ENCODE measurements at places on chromosomes 6 and 20.

DNA sequence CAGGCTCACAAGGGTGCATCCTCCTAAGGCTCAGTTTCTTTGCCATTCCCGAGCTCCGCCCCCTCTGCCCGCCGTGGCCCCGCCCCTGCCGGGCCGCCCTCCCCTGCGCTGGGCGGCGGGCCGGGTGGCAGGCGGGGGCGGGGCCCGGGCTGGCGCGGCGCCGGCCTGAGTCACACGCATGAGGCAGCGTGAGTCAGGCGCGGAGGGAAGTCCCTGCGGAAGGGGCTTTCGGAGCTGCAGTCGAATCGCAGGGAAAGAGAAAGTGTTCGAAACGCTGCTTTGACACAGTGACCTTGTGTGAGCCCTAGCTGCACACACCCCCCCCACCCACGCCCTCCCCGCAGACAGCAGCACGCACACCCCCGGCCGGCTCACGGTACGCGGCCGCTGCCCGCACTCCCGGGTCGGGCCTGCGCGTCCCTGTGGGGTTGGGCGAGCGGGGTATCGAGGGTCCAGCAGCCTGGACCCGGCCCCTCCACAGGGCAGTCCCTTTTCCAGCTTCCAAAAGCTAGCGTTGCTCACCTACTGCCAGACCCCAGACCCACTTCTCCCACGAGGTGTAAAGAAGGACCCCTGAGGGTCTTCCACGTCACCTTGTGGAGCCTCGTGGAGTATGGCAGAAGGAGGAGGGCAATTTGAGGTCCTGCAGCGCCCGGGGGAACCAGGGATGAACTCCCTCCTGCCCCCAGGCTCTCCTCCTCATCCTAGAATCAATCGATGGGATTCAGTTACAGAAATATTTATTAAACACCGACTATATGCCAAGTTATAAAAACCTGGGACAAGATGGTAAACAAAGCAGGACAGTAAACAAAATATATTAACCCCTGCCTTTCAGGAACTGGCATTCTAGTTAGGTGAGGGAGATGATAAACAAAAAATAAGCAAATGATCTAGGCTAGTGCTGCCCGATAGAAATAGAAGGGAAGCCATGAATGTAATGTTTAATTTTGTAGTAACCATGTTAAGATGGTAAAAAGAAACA, 12.4 kb upstream of the HMGA1 start:
- DNase-seq, result peak; percentile 96

DNA sequence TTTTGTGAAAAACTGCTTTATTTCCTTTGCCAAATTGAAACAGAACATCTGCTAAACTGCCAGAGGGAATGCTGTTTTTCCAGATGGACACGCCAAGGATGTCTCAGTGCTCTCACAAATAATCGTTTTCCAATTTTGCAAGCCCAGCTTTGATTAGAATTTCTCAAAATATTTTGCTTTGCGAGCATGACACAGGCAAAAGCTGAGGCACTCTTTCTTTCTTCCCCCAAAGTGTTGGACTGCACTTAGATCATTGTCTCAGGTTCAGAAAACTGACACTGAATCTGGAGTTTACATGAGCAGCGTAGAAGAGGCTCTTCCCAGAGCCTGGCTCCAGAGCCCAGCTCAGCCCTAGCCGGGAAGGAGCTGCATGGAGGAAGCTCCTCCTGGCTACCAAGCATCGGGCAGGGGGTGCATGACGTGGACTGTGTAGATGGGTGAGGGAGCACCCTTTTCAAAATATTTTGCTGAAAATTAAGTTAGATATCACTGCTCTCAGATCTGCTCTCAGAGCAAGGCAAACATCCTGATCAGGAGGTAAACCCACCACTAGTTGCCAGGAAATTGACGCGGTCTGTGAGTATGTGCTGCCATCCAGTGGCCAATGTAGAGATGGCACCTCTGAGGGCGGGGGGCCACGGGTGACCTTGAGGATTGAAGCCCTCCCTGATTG, 107.5 kb downstream of the SLC22A3 start:
- DNase-seq, result peak; percentile 58

DNA sequence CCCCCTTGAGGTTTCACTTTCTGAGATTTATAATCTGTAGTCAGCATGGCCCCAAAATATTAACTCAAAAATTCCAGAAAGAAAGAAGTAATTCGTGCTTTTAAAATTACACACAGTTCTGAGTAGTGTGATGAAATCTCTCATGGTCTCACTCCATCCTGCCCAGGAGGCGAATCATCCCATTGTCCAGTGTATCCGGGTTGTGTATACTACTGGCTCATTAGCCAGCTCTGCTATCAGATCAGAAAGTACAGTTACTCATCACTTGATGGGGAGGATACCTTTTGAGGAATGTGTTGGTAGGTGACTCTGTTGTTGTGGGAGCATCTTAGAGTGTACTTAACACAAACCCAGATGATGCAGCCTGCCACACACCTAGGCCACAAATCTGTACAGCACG, 65.2 kb downstream of the CDC5L start:
- no peak for DNase-seq

DNA sequence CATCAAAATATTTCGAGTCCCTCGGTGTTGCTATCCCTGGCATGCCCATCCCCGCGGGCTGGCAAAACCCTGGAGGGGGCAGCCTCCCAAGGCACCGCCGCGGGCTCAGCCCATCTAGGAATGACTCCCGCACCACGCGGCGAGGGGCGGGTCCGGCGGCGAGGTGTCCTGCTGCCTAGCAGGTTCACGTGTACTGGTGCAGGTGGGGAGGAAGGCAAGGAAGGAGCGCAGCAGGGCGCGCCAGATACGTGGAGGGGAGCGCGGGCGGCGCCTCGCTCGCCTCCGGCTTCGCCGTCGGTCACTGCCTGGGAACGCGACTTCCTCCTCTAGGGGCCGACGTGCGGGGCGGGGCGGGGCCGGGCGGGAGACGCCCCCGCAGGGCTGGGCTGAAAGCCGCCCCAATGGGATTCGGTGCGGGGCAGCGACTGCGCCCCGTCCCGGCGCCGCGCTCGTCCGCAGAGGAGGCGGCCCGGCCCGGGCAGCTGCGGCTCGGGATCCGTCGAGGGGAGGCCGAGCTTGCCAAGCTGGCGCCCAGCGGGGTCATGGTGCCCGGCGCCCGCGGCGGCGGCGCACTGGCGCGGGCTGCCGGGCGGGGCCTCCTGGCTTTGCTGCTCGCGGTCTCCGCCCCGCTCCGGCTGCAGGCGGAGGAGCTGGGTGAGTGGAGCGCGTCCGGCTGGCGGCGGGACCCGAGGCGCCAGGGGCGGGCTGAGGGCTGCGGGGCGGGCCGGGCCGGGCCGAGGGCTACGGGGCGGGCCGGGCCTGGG, at the start of gene DCBLD1:
Gene DCBLD1 (plus strand): TSS at position 435 of the 764 bp plus-strand sequence. CDS start 108 bp downstream, at position 543.
- peak; percentile 57 for DNase-seq

DNA sequence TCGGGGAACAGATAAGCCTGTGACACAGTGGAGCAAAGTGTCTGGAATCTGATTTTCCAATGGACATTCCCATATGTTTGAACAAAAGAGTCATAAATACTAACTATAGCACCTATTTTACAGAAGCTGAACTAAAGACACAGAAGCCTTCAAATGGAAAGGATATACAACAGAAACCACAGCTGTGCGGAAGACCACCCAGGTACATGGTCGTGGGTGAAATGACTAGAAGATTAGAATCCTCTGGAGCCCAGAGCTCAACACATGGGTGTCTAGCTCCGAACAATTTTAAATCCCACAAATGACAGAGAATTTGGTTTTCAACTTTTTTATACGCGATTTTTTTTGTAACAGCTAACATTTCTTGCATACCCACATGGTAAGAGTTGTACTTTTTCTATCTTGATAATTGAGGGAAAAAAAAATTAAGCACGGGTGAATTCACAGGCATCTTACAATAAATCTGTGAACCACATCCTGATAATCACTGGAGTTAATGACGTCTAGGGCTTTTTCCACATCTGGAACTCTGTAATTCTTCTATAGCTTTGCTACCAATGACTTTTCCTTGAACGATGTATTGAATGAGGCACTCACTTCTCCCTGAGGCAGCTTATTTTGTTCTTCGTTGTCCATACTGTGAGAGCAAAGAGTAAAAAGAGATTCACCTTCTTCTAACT, 271.1 kb upstream of the AGPAT4 start:
- DNase-seq, result no peak

DNA sequence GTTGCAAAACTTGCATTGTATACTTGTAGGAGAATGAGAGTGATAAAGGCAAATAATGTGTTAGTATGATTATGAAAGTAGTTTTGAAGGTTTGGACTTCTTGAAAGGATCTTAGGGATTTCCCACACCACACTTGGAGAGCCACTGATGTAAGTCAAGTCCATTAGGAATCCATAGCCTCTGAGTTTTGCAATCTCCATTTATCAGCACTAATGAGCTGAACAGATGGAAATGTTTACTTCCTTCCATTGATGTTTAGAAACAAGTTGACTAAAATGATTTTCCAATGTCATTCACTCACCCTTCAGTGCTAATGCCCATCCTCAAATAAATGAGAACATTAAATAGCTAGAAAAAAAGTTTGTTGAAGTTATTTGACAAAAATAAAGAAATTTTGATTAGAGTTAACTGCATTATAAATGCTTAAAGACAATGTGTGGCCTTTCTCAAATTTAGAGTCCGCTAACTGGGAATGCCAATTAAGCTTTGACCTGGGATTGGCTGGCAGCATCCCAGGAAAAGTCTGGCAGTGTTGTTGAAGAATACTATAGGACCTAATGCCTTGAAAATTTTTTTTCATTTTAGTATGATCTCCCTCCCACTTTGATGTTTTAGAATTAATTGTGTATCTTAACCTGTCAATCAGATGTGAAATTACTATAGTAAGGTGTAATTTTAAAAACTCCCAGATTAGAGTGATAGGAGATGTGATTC, 68.0 kb downstream of the SLC35F1 start:
- DNase-seq, result no peak

- DNase-seq, result no peak
Measured at GRCh38 chr6:160457823-160458222, 109.6 kb downstream of the SLC22A3 start.

DNA sequence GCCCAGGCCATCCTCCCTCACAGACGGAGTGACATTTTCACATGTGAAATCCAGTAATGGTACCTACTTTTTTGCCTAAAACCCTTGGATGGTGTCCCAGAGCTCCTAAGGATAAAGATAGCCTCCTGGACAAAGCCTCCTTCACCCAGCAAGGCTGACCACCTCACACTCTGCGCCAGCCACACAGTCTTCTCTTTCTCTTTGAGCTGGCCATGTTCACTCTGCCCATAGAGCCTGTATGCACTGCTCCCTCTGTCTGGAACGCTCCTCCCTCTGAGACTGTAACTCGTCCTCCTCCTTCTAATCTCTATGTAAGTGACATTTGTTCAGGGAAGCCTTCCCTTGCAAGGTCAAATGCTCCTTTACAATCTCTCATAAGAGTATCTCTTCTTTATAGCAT, 14.6 kb downstream of the TMEM151B start:
- no peak for DNase-seq

- peak; percentile 55 for DNase-seq
Measured at GRCh38 chr20:25294459-25295385, 46.8 kb downstream of the PYGB start.

DNA sequence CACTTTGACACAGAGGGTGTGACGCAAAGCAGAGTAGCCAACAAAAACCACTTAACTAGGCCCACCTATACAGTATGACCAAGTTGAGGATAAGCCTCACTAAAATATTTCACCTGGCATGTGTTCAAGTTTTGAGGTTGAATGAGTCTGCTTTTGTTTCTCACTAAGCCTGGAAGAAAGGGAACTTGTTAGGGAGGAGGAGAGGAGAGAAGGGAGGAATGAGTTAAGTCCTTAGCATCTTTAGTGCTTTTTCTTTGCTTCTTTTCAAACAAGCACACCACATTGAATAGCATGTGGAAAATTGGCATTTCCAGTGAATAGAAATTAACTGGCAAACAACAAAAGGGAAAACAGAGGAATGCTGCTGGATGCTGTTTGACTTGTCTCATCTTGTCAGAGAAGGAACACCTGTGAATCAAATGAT, 461.9 kb downstream of the GJA1 start:
- DNase-seq, result no peak

DNA sequence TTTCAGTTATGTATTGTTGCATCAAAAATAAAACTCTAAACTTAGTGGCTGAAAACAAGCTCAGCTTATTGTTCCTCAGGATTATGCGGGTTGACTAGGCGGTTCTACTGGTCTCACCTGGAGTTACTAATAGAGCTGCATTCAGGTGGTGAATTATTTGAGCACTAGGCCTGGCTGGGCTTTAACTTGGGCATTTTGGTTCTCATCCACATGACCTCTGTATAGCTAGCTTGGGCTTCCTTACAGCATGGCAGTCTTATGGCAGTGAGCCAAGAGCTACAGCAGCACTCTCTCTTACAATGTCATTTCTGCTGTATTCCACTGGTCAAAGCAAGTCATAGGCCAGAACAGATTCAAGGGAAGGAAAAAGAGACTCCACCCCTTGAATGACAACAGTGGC, 1.6 kb downstream of the PGBD1 start:
- no peak for DNase-seq

DNA sequence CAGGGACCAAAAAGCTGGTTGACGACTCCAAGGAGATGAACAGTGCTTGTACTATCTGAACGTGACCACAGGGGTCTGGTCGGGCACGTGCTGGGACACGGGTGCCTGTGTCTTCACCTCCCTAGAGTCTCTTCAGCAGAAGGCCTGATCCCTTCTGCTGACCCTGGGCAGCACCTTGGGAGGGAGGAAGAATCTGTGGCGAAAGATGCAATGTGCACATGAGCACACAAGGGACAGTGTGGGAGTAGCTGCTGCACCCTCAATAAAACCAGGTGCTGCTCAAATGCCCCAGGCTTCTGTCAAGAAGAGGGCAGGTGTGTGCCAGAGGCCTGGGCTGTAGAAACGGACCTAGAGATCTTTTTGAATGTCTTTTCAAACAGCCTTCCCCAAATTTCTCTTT, 130.6 kb upstream of the THBS2 start:
- DNase-seq, result no peak

DNA sequence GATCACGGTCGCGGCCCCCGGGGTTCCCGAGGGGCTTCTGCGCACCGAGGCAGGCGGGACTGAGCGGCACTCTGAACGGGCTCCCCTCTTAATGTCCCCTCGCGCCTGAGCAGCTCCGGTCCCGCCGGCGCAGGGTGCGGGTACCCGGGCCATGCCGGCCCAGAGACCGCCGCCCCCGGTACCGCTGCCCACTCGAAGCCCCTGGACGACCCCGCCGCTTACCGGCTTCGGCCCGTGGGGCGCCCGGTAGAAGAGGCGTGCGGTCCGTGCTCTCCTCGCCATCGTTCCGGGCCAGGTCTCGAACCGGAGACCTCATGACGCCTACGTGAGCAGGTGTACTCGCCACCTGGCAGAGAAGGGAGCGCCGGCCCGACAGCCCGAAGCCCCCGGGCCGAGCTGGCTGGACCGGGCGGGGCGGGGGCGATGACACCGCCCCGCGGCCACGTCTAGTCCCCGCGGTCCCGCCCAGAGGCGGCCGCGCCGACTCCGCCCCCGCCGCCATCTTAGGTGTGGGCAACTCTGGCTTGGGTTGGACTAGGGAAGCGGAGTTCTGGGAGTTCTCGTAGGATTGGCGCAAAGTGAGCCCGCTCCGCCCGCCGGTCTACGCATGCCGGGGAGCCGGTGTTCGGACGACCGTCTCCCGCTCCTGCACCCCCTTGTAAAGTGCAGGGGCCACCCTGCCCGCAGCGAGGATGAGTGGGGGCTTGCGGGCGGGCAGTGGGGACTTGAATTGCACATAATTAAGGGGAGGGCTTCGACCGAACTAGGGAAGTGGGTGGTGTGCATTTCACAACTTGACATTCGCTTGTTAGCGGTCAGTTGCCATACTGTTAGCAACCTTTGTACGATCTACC, at the start of gene SLC17A5:
Gene SLC17A5 (minus strand): TSS at position 422 of the 854 bp plus-strand sequence. CDS start 106 bp downstream, at position 316.
- peak; percentile 91 for DNase-seq

GRCh38 chr6:5525209-5525608, 263.9 kb downstream of the FARS2 start:
- no peak for DNase-seq

Measured in activated T-cell treated with anti-CD3 and anti-CD28 coated beads for 48 hours (primary cell).